Stomach (tissue), 19 donors: ENCODE measurements at places on chromosomes 12 and 14. TPM values are rescaled to one million over a fixed set of nuclear protein-coding genes. Genes with fewer than 3 reads are reported as not detected.

CD163 gene
- total RNA-seq: 19.6 TPM

B4GALNT1 gene
- not detected for total RNA-seq

UBR7 gene
- total RNA-seq: 42.2 TPM

DLST gene
- 88.5 TPM for total RNA-seq

CEBPE gene
- total RNA-seq: not detected

THTPA gene
- 20.6 TPM for total RNA-seq

ATF1 gene
- total RNA-seq: 42.0 TPM

OR6C2 gene
- not detected for total RNA-seq

SPX gene
- 1.1 TPM for total RNA-seq

OR10AD1 gene
- total RNA-seq: not detected

PTGER2 gene
- 1.3 TPM for total RNA-seq

TPH2 gene
- not detected for total RNA-seq

RTL1 gene
- not detected for total RNA-seq

TOMM20L gene
- not detected for total RNA-seq

OGFOD2 gene
- total RNA-seq: 29.2 TPM

GRCh38 chr12:108720757-108721514 lies 10.4 kb downstream of the CORO1C start:
- DNase-seq: no peak

- peak; percentile 92 for DNase-seq
These were observed 9.9 kb downstream of the UBC start for GRCh38 chr12:124904306-124905098.

- DNase-seq: no peak
These were observed 307.0 kb downstream of the PCNX1 start for GRCh38 chr14:71214241-71214640.

- DNase-seq: no peak
These were observed 180.9 kb downstream of the NTF3 start for GRCh38 chr12:5612556-5613410.

- no peak for DNase-seq
These were observed 926 bp downstream of the HRK start for GRCh38 chr12:116880213-116880816.

DNA sequence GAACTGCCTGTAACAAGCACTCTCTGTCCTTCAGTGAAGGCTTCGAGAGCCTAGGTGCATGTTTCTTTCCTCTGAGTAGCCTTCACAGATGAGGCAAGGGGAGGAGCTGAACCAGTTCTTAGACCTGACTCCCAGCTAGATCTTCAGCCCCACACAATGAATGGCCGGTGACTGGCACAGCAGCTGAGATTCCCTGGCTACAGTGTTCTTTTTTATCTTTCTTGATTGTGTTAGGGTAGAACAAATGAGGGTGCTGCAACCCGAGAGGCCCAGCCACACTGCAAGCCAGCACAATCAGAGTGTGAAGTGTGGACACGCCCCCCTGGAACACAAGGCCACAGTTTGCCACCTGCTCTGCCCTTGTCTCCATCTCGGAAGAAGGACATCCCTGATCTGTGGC lies 19.1 kb upstream of the COL2A1 start:
- DNase-seq: peak; percentile 63

- no peak for DNase-seq
These were observed 53.8 kb downstream of the TRIM9 start for GRCh38 chr14:51041108-51041531.

GRCh38 chr14:26204728-26205479 lies 392.9 kb downstream of the NOVA1 start:
- peak; percentile 65 for DNase-seq

DNA sequence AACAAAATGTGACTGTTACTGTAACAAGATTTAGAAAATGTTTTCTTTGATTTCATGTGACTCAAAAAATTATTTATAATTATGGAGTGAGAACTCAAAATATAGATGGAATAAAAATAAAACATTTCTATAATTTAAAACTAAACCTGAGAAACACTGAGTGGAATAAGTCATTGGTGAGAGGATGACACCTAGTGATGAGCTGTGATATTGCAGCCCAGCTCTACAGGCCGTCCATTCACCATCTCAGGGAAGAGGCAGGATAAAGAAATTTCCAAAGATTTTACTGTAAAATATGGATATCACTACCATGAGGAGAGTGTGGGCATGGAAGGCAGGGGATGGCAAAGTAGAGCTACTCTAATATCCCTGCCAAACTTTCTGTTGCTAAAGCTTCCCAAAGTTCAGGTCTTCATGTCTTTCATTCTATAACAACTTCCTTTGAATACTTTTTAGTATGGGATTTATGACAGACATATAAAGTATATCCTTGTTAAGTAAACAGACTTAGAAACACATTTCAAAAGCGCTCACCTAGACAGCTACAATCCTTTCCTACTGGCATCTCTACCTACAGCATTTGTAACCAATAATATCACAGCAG lies 308.0 kb downstream of the ITPR2 start:
- DNase-seq: no peak

- DNase-seq: no peak
These were observed 606 bp downstream of the NXPH4 start for GRCh38 chr12:57216921-57217879.

DNA sequence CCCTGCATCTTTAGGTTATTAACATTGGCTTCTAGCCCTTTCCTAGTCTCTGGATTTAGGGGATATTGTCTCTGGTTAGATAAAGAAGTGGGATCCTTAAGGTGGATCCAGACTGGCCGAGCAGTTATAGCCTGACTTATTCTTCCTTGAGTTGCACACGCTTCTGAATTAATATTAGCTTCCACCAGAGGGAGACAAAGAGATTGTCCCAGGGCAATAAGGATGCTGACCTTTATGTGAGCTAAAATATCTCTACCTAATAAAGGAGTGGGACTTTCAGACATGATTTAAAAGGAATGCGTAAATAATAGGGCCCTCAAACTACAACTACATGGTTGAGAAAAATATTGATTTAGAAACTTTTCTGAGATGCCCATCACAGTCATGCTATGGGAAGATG lies 139.7 kb downstream of the SLCO1B3 start:
- DNase-seq: peak; percentile 15

DNA sequence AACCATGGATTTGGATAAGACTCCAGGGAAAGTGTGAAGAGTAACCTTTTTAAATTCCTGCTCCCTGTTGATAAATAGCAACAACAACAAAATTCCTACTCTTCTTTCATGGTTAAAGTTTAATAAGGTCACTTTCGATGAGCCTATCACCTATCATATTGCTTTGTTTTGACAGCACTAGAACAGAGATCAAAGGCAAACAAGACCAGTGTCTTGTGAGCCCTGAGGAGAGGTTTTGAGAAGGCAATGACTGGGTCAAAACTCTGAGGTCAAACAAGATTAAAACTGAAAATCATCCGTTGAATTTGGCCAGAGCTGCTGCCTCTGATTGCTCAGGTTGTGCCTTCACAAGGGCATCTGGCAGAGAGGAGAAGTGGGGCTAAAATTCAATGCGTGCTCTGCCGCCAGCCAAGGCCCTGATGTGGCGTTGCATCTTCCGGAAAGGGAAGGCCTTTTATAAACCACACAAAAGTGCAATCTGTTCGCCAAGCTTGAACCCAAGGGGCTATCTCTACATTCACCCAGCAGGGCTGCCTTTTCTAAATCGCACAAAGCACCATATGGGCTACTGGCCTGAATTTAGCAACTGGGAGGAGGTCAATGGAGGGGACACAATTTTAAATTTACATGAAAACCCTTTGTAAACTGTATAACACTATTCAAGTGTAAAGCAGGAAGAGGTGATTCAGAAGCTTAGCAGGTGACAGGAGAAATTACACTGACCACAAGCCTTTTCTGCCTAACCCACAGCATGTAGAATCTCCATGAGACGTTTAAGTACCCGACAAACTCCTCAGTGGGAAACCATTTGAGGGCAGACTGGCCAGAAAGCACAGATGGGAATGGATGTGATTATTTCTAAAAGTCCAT lies 140.8 kb downstream of the DAD1 start:
- no peak for DNase-seq

DNA sequence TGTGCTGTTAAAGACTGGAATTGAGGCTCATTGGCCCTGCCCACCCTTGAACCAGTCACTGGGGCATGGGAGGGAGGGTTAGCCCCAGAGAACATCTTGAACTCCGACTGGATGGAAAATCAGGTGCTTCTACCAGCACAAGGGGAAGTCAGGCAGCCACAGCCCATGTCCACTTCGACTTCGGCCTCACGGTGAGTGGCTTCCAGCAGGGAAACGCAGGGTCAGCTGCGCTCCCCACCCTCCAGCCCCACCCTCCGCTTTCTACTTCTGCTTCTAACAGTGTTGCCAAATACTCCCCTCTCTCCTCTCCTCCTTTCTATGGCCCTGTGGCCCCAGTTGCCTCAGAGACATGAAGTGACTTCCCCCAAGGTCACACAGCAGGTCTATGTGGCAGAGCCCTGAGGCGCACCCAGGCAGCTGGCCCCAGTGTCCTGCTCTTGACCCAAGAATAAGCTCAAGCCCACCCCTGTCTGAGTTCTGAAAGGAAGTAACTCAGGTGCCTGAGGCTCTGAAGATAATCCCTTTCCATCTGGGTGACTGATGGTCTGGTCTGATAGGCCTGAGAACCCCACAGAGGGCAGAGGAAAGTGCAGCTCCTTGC lies 11.9 kb upstream of the SH2B3 start:
- no peak for DNase-seq

GRCh38 chr12:131862994-131863710 lies 31.3 kb upstream of the ULK1 start:
- no peak for DNase-seq

DNA sequence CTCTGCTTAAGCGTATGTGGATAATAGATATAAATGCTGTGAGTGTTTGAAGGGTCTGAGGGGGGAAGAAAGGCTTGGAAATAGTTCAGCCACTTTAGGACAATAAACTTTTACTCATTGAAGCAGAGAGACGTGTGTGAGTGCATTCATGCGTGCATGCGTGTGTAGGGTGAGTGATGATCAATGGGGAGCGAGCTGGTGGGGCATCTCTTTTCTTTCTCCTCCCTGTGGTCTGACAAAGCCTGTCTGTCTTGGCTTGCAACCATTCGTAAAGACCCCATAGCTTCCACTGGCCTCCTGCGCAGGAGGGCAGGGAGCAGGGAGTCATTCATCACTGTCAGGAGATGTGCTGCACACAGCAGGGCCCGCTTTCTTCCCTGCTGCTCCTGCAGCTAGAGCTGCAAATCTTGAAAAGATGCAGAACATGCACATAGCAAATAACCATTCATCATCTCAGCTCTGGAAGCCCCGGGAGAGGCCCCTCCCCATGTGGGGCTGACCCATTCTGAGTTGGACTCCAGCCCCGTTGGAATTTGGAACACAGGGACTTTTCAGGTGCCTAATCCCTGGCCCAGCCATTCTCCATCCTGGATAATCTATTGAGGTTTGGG lies 223.2 kb downstream of the PPM1H start:
- DNase-seq: peak; percentile 44

DNA sequence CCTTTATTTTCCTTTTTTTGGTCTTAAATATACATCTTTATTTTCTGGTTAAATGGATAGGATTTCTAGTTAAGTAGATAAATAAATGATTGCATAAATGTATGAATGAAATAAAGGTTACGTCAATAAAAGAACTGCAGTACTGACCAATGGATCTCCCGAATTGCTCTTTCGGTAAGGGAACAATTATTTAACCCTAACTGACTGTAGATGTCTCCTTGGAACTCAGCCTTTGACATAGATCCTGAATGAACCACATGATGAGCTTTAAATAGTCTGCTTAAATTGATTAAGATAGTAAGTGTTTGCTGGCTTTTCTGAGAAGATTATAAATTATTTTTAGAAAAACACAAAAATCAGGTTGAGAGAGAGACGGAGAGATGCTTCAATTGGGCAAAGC lies 391.0 kb upstream of the SYT1 start:
- DNase-seq: no peak

DNA sequence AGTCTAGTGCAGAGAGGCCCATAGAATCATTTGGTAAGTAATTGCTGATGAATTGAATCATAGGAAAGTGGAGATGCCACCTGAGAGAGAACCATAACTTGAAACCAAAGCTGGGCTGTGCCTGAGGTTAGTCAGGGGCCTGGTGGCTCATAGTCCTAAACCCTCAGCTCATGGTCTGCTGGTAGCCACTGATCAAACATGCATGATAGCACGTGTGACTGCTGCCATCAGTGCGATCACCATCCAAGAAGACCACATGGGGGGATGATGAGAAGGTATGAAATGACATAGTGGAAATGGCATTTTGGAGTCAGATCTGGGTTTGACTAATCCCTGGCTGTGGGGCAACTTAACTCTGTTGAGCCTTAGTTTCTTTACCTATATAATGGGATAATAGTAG lies 190.5 kb downstream of the CACNA1C start:
- no peak for DNase-seq

GRCh38 chr12:123896767-123897166 lies 75.9 kb downstream of the CCDC92 start:
- no peak for DNase-seq

GRCh38 chr12:110316861-110317260 lies 35.8 kb downstream of the ATP2A2 start:
- DNase-seq: no peak

GRCh38 chr14:105093038-105093430 lies 27.8 kb upstream of the GPR132 start:
- DNase-seq: peak; percentile 70

GRCh38 chr12:62808166-62808879 lies 126.6 kb downstream of the PPM1H start:
- DNase-seq: no peak
